Thymus (tissue), 14 donors: ENCODE measurements at places on chromosomes 7 and 10.

DNA sequence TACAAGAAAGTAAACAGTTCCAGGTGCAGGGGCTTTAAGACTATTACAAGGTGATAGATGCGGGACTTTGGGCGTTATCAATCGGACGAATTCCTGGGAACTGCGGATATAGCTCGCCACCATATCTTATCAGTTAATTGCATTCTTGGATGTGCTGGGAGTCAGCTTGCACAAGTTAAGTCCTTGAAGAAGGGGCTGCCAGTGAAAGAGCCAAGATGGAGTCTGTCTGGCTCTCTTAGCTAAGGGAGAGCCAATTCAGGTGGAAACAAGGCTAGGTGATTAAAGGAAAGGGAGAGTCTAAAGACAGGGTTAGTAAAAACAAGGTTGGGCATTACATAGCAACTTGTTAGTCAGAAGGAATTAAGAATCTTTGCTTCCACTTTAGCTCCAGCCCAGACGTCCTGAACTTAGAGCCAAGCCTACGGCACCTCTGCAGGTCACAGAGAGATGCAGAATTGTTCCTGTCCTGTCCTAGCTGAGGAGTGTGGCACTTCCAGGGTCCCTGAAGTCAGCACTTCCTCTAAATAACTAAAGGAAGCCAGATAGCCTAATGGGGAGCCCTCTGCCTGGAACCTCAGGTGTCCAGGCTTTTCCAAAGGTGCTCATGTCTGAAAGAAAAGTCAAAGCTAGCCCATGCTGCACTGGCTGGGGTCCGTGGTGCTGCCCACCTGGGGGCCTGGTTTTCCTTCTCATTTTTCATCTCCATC, 17.3 kb downstream of the ZC3HAV1 start:
- no peak for DNase-seq

DNA sequence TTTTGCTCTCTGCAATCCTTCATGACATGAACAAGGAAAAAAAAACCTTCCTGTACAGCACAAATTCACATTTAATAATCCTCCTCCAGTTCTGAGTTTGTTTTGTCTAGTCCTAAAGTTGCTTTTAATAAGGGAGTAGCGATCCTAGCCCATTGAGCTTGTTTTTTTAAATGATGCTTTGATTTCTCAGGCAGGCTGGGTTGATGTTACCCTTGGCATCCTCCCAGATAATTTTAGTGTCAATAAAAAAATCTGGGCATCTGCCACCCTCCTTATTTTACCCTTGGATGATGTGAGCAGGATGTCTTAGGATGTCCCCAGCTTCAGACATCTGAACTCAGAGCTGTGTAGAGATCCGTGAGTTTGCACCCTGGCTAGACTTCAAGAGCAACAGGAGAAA, 33.9 kb upstream of the PROSER2 start:
- no peak for DNase-seq

- no peak for DNase-seq
Observed at GRCh38 chr7:14836571-14837189, 65.9 kb downstream of the DGKB start.

- no peak for DNase-seq
Observed at GRCh38 chr7:128017862-128018845, 13.1 kb downstream of the LRRC4 start.

DNA sequence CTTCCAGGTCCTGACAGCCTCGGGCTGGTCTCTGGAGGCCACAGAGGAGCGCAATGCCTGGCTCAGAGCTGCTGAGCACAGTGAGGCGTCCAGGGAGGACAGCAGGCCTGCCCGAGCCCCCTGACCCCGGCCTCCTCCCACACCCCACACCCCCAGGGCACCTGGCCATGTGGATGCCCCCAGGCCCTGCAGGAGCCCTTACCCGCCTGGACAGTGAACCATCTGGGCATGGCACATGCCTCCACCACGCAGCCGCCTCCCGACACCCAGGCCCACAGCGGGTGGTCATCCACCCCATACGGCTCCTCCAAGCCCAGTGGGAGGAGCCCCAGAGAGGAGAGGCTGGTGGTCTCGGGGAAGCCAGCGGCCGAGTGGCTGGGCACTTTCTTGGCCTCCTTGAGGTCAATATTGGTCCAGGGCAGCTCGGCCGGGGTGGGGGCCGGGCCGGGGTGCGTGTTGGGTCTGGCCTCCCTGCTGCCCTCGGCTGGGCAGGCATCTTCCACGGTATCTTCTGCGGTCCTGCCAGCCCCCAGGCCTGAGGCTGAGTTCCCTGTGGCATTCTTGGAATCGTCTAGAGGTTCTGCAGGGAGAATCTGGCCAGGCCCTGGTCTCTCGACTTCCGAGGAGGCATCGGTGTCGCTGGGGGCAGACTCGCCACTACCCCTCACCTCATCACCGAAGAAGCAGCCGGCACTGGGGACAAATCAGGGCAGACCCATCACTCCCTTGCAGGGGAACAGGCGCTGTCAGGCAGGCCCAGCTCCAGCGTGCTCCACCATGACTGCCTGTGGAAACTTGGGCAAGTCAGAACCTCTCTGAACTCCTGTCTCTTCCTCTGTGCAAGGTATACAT, 18.6 kb downstream of the TECPR1 start:
- DNase-seq, result no peak

DNA sequence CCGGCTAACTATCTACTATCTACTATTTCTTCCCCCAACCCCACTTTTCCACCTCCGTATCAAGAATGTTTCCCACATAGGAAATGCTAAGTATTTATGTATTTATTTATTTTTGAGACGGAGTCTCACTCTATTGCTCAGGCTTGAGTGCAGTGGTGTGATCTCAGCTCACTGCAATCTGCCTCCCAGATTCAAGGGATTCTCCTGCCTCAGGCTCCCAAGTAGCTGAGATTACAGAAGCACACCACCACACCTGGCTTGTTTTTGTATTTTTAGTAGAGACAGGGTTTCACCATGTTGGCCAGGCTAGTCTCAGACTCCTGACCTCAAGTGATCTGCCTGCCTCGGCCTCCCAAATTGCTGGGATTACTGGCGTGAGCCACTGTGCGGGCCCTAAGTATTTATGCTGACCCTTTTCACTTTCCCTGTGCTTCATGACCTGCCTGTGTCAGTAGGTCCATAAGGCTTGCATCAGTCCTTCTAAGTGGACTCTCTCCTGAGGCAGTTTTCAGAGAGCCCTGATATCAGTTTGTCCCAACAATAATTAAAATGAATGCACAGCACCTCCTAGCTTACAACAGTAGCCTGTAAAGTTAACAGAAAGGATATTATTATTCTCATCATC, 25.7 kb upstream of the FBXW4 start:
- DNase-seq, result no peak

DNA sequence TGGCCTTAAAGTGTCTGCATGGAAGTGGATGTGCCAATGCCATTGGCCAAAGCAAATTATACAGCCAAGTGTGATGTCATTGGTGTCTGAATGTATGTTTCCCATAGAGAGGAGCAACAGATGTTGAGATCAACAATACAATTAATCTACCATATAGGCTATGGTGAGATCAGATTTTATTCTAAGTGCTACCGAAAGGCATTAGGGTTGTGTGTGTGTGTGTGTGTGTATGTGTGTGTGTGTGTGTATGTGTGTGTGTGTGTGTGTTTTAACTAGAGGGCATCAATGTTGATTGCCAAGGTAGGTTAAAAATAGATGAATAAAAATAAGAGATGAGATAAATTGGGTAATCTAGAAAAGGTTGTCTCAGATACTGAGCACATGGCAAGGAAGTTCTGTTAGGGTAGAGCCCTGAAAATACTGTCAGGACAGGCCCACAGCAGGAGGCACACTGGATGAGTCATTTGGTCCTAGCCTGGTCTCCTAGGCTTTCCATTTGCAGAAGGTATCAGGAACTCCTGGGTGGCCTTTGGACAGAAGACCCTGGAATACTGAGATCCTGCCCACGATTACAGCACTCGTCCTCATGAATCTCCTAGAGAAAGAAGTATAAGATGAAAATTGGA, 446.0 kb upstream of the PODXL start:
- no peak for DNase-seq

DNA sequence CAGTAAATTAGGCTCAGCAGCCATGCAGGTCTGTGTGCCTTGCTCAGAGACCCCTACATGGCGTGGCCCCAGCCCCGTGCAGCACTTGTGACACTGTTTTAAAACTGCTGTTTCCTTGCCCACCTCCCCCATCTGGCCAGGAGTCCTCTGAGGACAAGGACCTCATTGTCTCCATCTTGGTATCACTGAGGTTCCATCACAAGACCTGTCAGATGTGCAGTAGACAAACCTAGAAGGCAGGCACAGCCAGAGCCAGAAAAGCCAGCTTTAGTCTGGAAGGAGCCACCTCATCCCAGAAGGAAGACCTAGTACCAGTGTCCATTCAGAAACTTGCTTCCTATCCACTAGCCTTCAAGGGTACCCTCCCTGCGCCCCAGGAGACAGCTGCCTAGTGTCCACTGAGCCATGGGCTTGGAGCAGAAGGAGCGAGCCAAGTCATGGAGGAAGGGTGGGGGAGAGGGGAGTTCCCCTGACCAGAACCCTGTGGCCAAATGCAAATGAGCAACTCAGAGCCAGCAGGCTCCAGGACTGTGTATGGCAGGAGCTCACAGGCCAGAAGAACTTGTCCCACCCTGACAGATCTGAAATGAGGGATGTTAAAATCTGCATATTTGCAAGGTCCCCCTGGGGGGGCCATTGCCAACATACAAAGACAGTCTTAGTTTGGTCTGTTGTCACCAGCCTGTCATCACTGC, 176.1 kb downstream of the SH3PXD2A start:
- no peak for DNase-seq

DNA sequence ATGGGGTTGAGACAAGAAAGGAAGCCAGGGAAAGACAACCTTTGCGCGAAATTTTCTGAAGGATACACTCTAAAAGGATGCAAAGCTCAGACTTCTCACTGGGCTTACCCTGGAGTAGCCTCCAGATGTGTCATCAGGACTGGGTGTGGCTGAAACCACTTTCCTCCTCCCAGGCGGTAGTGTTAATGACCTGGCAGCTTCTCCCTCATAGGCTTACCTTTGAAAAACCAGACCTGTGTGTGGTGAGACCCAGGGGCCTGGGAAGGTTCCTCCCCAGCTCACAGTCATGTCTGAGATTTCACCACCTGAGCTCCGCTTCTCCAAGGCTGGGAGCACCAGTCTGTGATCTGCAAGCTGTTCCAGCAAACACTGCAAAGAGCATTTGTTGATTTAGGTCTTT, 93.7 kb downstream of the EPC1 start:
- DNase-seq, result no peak

- no peak for DNase-seq
Observed at GRCh38 chr10:5871596-5871995, 18.1 kb downstream of the ANKRD16 start.

DNA sequence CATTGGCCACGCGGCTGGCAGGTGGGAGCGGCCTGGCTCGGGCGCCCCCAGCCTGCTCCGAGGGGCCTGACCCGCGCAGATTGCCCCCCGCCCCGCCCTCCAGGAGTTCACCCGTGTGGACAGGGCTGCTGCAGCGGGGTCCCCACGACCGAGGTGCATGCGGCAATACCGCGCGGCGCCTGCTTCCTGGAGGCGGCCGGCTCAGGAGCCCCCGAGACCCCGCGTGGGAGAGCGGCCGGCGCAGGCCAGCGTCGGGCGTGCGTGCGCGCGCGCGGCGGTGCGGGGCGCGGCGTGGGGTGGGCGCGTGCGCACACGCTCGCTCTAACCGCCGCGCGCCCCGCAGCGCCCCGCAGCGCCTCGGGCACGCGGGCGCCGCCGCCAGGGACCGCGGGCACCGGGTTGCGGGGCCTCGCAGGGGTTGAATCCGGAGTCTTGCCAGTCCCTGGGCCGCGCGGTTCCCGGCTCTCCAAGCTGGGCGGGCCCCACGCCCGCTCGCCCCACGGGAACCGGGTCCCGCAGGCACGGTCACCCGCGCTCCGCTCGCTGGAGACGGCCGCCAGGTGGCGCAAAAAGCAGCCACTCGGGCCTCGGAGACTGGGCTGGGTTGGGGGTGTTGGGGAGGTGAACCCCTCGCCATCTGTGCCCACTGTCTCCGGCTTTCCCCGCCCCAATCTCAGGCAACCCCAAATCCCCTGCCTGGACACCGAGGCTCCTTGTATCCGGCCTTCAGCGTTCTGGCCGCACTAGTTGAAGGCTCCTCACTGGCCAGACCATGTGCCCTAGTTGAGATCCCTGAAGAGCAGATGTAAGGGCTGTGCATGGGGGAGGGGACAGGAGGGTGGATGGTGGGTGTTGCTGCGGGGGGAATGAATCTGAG, 1.3 kb upstream of the ACHE start:
- DNase-seq, result no peak

GRCh38 chr7:7867846-7868571, 100.6 kb upstream of the GLCCI1 start:
- no peak for DNase-seq

GRCh38 chr7:129975309-129975708, 22.5 kb upstream of the UBE2H start:
- DNase-seq, result no peak

- no peak for DNase-seq
Observed at GRCh38 chr7:156168434-156168833, 356.2 kb upstream of the SHH start.

DNA sequence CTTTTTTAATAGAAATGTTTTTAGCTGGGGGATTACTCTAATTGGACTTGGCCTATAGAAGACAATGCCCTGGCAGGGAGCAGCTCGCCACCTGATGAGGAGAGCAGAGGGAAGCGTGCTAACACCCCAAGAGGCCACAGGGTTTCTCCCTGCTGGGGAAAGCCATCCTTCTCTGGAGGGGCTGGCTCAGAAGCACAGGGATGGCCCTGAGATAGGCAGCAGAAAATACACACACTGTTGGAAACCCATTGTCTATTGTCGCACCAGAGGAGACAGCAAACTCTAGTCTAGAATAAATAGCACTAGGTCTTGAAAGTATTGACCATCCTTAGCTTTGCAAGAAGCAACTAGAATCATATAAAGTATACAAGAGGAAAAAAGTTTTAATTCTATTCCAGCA, 5.4 kb downstream of the COBL start:
- no peak for DNase-seq

- no peak for DNase-seq
Observed at GRCh38 chr10:11026773-11027172, 9.1 kb downstream of the CELF2 start.

DNA sequence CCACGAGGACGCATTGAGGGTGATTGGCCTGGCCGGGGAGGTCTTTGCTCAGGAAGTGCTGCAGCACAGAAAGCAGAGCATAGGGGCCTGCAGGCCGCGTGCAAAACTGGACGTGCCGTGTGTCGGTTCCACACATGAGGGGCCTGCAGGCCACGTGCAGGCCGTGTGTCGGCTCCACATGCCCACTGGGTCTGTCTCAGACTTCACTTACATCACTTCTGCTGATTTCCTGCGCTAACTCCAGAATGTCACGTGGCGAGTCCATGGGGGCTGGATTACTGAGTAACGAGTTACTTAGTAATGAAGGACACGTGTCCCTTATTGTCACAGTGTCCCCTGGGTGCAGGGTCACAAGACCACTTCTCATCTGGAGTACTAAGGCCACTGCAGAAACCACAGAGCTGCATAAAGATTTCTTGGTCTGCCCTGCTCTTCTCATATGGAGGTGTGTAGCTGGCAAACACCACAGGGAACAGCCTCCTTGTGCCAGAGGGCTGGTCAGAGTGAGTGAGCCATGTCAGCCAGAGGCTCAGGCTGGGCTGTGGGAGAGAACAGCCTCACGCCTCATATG, 60.8 kb downstream of the GDI2 start:
- DNase-seq, result no peak

GRCh38 chr10:28139138-28139537, 140.3 kb upstream of the ODAD2 start:
- no peak for DNase-seq
